ENCODE measurements at places on chromosomes 6 and 20. TPM values are rescaled to one million over a fixed set of nuclear protein-coding genes. Genes with fewer than 3 reads are reported as not detected.

- H3K27ac ChIP-seq: no peak overlapping the region
- no peak overlapping the region for H3K4me3 ChIP-seq
- peaks cover 11% of the 10 kb centered on the region for H3K4me1 ChIP-seq
Observed at GRCh38 chr20:11271319-11271718, 597.5 kb upstream of the JAG1 start.

DNA sequence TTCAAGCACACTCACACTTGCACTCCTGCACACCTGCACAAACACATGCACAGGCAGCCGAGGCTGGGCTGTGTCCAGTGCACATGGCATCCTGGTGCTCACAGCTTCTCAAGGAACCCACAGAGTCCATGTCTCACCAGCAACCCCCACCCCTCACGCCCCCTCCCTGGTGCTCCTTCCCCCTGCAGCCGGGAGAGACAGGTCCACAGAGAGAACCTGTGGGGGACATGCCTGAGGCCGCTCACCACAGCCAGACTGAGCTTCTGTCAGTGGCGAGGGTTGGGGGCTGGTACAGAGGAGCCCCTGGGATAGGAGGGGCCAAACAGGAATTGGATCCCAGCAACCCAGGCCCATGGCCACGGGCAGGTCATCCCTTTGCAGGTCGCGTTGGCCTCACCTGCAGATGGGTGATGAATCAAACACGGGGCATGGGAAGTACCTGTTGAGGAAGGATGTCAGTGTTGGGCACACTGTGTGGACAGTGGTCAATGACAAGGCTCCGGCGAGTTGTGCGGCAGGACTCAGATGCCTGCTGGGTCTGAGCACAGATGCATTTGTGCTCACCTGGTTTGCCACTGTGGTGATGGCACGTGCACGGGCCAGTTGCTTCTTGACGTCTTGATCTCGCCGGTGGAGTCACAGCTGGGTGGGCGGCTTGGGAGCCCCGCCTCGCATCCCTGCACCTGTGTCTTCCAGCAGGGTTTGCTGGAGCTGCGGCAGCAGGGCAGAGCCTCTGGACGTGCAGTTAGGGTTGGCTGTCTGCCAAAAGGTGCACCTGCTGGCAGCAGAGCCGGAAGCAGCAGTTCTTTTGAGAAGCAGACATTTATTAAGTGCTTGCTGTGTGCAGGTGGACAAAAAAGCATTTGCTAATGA lies 113.0 kb downstream of the ERMARD start:
- H3K36me3 ChIP-seq: no peaks in the 10 kb centered on the region
- no peaks in the 10 kb centered on the region for H3K27me3 ChIP-seq
- no peak overlapping the region for H3K4me3 ChIP-seq
- peak; percentile 51 for DNase-seq
- peaks cover 5% of the 10 kb centered on the region for H3K4me1 ChIP-seq

DNA sequence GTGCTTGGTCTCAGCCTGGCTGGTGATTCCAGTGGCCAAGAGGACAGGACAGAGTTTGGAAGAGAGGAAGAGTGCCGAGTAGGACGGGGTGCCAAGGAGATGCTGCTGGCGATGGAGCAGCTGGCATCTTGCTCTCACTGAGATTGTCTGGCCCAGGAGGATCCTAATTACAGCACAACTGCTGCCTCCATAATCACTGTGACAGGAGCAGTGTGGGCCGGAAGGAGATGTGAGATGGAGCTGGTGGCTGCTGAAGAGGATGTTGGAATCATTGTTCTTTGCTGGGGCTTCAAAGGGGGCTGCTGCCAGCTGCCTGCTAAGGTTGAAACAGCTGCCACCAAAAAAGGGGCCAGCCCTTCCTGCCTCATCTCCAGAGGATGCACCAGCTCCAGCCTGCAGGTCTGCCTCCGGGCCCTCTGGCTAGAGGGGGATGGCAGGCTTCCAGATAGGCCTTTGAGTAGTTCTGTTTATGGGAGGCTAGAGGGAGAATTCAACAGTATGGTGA lies 214.4 kb downstream of the RNF144B start:
- H3K36me3 ChIP-seq: no peaks in the 10 kb centered on the region
- no peak overlapping the region for H3K27ac ChIP-seq
- H3K27me3 ChIP-seq: no peaks in the 10 kb centered on the region
- peaks cover 9% of the 10 kb centered on the region for H3K4me1 ChIP-seq
- DNase-seq: no peak

DNA sequence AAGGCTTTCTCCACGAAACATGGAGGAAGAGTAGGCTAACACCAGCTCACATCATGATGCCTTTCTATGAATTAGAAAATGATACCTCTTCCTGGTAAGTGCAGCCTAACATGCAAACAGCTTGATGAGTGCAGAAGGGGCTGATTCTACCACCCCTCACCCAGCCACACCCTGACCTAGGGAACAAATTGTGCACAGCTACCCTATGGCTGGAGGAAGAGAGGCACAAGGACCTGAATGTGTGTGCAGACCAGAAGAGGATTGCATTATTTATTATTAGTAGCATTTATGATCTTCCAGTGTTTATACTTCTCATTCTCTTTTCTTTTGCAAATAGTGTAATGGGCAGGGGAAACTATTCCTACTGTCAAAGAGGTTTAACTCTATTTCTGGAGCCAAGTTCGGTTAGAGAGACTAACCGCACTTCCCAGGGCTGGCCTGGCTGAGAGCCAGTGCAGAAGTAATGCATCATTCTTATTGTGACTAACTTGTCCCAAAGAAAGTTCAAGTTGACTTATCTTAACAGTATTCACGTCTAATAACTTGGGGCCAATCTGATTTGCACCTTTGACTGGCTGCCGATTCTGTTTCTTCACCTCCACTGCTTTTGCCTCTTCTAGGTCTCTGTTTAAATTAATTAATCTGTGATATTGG lies 237.5 kb downstream of the CD83 start:
- no peaks in the 10 kb centered on the region for H3K36me3 ChIP-seq
- no peak overlapping the region for H3K27ac ChIP-seq
- DNase-seq: peak; percentile 32
- H3K4me1 ChIP-seq: no peaks in the 10 kb centered on the region
- H3K4me3 ChIP-seq: no peak overlapping the region

GRCh38 chr6:83153883-83154521 lies 39.1 kb downstream of the PGM3 start:
- H3K27ac ChIP-seq: no peak overlapping the region
- H3K4me3 ChIP-seq: no peak overlapping the region
- DNase-seq: no peak
- no peaks in the 10 kb centered on the region for H3K4me1 ChIP-seq

GRCh38 chr6:250676-251075 lies 41.6 kb upstream of the DUSP22 start:
- no peak for DNase-seq
- peaks cover 4% of the 10 kb centered on the region for H3K4me1 ChIP-seq
- no peaks in the 10 kb centered on the region for H3K36me3 ChIP-seq
- H3K27ac ChIP-seq: no peak overlapping the region
- no peaks in the 10 kb centered on the region for H3K27me3 ChIP-seq

Gene TINAG
- 46.2 TPM for total RNA-seq

Gene PLCB1
- 18.6 TPM for total RNA-seq

Gene OPN5
- total RNA-seq: not detected

Gene SLC22A2
- total RNA-seq: not detected

Data from transverse colon (tissue), 4 donors.